Sigmoid colon (tissue), 7 donors: ENCODE measurements at places on chromosomes 6 and 20. TPM values are rescaled to one million over a fixed set of nuclear protein-coding genes. Genes with fewer than 3 reads are reported as not detected.

The IRAK1BP1 gene
- total RNA-seq = 8.2 TPM

The GSTA2 gene
- not detected for total RNA-seq

The CTCFL gene
- not detected for total RNA-seq

The PRDM13 gene
- not detected for total RNA-seq

The RPP21 gene
- total RNA-seq = 140 TPM

The HIVEP1 gene
- 19.6 TPM for total RNA-seq

The RAET1L gene
- total RNA-seq = not detected
